ENCODE measurements at places on chromosomes 4 and X. TPM values are rescaled to one million over a fixed set of nuclear protein-coding genes. Genes with fewer than 3 reads are reported as not detected.

Gene KDR
- 28.8 TPM for total RNA-seq

Gene DKK2
- 0.22 TPM for total RNA-seq

DNA sequence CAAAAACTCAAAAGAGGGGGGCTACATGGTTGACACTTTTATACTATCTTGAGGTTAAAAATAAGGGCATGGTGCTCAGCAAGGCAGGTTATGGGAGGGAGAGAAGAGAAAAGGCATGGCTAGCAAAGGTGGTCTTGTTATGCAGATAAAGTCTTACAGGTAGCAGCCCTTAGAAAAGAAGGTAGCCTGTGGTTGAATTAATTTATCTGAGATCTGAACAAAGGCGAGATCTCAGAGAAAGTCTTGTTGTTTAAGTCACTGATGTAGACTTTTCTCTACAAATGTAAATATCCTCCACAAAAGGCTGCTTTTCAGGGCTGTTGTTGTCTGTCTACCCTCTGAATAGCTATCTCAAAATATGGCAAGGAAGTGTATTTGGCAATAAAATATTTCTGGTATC, 1250.4 kb downstream of the PCDH18 start:
- DNase-seq: no peak
- no peaks in the 10 kb centered on the region for H3K36me3 ChIP-seq
- H3K4me1 ChIP-seq: no peaks in the 10 kb centered on the region
- no peaks in the 10 kb centered on the region for H3K27me3 ChIP-seq

Gene UNC5C
- total RNA-seq: 3.1 TPM

GRCh38 chr4:176981551-176981950, 188.8 kb upstream of the VEGFC start:
- no peak overlapping the region for H3K27ac ChIP-seq
- H3K27me3 ChIP-seq: no peaks in the 10 kb centered on the region
- no peak overlapping the region for H3K4me3 ChIP-seq
- no peak for DNase-seq
- no peaks in the 10 kb centered on the region for H3K4me1 ChIP-seq

DNA sequence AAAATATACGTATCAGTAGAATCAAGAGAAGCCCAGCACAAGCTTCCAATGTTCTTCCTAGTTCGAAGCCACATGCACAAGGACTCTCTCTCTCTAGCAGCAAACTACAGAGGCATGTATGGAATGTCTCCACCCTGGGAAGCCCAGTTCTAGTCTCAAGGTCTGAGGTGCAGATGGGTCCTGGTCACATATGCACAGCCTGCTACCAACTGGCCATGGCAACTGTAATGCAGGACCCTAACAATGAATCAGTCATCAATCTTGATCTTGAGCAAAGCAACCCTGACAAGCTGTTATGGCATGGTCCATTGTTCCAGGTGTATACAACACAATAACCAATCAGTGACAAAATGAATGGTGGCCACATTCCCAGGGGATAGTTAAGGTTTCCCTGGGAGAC, 55.8 kb downstream of the MBNL3 start:
- H3K27ac ChIP-seq: no peak overlapping the region
- DNase-seq: no peak
- H3K4me1 ChIP-seq: no peaks in the 10 kb centered on the region
- no peak overlapping the region for H3K4me3 ChIP-seq
- H3K36me3 ChIP-seq: no peaks in the 10 kb centered on the region
- H3K27me3 ChIP-seq: no peaks in the 10 kb centered on the region

Gene NR3C2
- 43.4 TPM for total RNA-seq

Gene ODAPH
- total RNA-seq: not detected

Gene TSPYL2
- 36.6 TPM for total RNA-seq

- no peaks in the 10 kb centered on the region for H3K4me1 ChIP-seq
- DNase-seq: no peak
- no peak overlapping the region for H3K27ac ChIP-seq
Observed at GRCh38 chr4:16250661-16251365, 24.5 kb upstream of the TAPT1 start.

DNA sequence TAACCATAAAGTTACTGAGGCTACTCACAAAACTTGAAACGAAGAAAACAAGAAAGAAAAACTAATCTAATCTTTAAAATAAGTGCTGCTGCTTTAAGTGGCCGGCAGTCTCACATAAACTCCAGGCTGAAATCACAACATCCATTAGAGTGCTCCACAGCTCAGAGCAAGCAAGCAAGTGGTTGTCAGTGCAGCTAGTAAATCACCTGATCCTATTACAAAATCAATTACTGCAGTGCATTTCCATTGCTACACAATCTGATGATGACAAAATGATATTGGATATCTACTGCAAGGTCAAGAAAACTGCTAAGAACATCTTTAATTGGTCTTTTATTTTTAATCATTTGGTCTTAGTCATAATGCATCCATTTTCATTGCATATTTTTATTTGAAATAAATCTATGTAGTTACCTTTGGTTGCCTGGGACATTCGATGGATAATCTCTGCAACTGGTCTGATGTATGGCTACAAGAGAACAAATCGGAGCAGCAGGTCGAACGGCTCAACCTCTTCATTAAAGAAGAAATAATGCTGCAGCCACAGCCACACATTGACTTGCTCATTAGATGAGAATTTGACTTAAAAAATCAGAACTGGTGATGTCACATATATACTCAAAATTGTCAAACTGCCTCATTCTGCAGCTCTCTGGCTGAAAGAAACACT, 87.7 kb downstream of the FBXW7 start:
- H3K27me3 ChIP-seq: no peaks in the 10 kb centered on the region
- DNase-seq: no peak
- H3K4me1 ChIP-seq: no peaks in the 10 kb centered on the region

DNA sequence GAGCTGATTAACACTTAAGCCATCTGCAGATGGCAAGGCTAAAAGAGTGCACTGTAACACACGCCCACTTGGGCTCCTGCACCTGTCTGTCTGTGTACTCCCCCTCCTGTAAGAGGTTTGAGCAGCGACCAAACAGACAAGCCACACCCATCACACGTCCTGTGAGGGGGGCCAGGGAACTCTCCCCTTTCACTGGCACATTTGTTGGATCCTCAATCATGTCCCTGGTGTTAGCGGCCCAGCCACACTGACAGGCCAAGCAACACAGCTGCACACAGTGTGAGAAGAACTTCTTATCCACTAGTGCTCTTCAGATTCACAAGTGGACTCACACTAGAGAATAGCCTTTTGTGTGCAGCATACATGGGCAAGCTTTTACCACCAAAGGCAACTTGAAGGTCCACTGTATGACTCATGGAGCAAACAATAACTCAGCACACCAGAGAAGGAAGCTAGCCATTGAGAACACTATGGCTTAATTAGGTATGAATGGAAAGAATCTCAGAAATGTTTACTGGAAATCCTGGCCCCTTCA, 29.1 kb upstream of the UTP14A start:
- no peak overlapping the region for H3K4me3 ChIP-seq
- H3K4me1 ChIP-seq: no peaks in the 10 kb centered on the region
- H3K27me3 ChIP-seq: no peaks in the 10 kb centered on the region
- no peaks in the 10 kb centered on the region for H3K36me3 ChIP-seq
- H3K27ac ChIP-seq: no peak overlapping the region

GRCh38 chrX:83008415-83008814, 499.7 kb upstream of the POU3F4 start:
- no peaks in the 10 kb centered on the region for H3K4me1 ChIP-seq
- H3K4me3 ChIP-seq: no peak overlapping the region
- H3K27me3 ChIP-seq: no peaks in the 10 kb centered on the region
- H3K36me3 ChIP-seq: no peaks in the 10 kb centered on the region
- no peak overlapping the region for H3K27ac ChIP-seq
- DNase-seq: no peak

GRCh38 chrX:18828832-18829404, 121.5 kb downstream of the PPEF1 start:
- no peak for DNase-seq
- no peak overlapping the region for H3K4me3 ChIP-seq
- no peaks in the 10 kb centered on the region for H3K4me1 ChIP-seq

DNA sequence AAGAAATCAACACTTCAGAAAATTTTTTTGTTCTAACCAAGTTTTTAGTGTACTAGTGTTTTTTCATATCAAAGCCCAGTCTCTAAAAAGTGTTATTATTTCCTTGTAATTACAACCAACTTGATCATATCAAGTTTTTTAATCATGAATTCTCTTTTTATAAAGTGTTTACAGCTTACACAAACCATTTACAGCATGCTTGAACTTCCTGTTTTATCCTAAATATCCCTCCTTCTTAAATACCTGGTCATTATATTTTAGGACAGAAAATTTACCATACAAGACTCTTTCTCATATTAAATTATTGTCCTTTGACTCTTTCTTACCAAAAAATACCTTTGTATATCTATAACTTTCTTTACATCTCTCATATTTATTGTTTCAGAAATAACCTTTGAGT, 89.4 kb upstream of the NPY2R start:
- no peak overlapping the region for H3K27ac ChIP-seq
- H3K4me1 ChIP-seq: no peaks in the 10 kb centered on the region
- no peak for DNase-seq
- H3K4me3 ChIP-seq: no peak overlapping the region
- H3K36me3 ChIP-seq: no peaks in the 10 kb centered on the region

- no peak for DNase-seq
- H3K27me3 ChIP-seq: no peaks in the 10 kb centered on the region
- H3K4me3 ChIP-seq: no peak overlapping the region
- H3K27ac ChIP-seq: no peak overlapping the region
- no peaks in the 10 kb centered on the region for H3K4me1 ChIP-seq
- no peaks in the 10 kb centered on the region for H3K36me3 ChIP-seq
Observed at GRCh38 chr4:138035781-138036258, 206.3 kb downstream of the SLC7A11 start.

Gene CDX4
- total RNA-seq: not detected

DNA sequence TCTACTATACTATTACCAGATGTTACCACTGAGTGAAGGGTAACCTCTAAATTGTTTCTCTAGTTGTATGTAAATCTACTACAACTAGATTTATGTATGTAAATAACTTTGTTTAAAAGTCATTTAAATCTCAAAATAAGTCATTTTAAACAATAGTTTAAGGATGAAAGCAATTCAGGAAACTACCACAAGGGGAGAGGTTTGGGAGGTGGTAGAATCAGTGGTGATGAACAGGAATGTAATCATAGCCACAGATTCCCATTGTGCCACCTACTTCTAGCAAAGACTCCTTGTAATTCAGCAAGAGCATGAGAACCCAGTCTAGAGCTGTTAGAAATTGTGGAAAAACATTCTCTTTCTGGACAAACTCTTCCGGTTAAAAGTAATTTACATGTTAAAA, 234.6 kb downstream of the SLC7A11 start:
- no peak overlapping the region for H3K27ac ChIP-seq
- H3K4me3 ChIP-seq: no peak overlapping the region

GRCh38 chrX:130030826-130031225, 48.4 kb downstream of the BCORL1 start:
- H3K4me3 ChIP-seq: no peak overlapping the region
- no peaks in the 10 kb centered on the region for H3K27me3 ChIP-seq
- H3K4me1 ChIP-seq: no peaks in the 10 kb centered on the region
- no peak overlapping the region for H3K27ac ChIP-seq

Gene ZFP42
- total RNA-seq: not detected

- H3K4me1 ChIP-seq: no peaks in the 10 kb centered on the region
- DNase-seq: no peak
- H3K4me3 ChIP-seq: no peak overlapping the region
- no peaks in the 10 kb centered on the region for H3K27me3 ChIP-seq
- H3K36me3 ChIP-seq: no peaks in the 10 kb centered on the region
- H3K27ac ChIP-seq: no peak overlapping the region
Observed at GRCh38 chr4:175051974-175052373, 133.8 kb downstream of the ADAM29 start.
